ENCODE measurements at places on chromosomes 4 and X.

DNA sequence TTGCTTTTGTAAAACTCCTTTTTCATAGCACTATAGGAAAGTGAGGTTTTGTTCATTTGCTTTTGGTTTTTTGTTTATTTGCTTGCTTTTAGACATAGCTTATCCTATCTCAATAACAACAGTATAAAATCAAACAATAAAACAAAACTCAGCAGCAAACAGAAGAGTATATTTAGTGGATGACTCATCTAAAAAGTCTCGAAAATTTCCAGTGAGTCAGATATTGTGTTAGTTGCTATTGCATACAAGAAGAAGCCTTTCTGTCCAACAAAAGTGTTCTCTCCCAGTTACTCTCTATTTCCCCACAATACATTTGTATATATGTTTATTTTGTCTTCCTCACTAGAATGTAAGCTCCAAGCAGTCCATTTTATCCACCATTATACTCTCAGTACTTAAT is 36.0 kb upstream of the NPNT start:
- no peak for DNase-seq

DNA sequence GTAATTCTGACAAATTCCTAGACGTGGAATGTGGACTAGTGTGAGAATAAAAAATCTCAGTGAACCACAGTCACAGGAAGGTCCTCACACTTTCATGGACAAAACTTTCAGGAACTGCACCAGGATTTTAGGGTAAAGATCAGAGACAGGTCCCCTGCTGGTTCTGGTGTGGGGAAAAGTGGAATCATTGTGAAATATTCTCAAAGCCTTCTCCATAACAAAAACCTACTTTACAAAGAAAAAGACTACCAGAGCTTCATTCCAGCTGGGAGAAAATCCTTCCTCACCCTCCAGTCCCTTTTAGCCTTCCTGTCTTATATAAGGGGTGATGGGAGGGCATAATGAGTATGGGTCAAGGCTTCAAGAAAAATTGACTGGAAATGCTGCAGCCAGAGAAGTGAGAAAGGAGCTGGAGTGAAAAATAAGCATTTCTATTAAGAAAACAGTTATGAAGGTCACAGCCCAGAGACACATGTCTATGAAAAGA is 325.8 kb downstream of the ARAP2 start:
- no peak for DNase-seq

- no peak for DNase-seq
Measured at GRCh38 chr4:80036949-80037685, 35.9 kb downstream of the ANTXR2 start.

DNA sequence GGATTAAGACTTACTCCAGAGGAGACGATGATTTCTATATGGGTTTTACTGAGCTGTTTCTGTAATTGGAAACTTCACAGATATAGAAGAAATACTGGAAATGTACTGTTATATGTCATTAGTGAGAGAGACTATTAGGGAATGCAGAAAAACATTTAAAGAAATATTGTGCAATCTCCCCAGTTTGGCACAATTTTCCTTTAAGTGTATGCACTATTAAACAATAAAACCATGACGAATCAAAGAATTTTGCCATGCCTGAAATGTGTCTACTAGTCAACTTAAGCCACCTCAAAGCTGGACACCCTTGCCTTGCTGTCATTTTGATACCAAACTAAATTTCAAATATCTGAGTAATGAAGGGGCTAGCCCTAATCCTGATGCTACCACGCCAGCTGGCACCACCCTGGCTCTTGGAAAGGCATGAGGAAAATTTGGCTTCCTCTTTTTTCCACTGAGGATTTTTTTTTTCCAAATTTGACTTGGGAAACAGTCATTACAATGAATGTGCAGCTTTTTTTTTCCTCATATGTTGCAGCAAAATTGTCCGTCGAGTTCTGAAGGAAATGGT is 36.1 kb downstream of the MTTP start:
- no peak for DNase-seq

DNA sequence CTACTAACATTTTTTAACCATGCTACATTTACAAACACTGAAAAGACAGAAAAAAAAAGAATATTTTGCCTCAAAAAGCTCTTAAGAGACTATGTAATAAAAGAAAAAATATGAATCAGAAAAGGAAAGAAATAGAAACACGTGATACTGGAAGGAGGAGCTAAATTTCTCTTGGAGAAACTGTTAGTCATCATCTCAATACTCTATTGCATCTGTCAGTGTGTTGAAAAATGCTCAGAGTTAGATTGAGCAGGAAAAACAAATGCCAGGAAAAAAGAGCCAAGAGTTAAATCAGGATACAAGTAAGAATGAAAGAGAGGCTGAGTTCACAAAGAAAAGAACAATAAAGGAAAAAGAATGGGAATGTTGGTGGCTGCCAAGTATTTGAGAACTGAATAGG is 2.6 kb downstream of the RAB28 start:
- no peak for DNase-seq

DNA sequence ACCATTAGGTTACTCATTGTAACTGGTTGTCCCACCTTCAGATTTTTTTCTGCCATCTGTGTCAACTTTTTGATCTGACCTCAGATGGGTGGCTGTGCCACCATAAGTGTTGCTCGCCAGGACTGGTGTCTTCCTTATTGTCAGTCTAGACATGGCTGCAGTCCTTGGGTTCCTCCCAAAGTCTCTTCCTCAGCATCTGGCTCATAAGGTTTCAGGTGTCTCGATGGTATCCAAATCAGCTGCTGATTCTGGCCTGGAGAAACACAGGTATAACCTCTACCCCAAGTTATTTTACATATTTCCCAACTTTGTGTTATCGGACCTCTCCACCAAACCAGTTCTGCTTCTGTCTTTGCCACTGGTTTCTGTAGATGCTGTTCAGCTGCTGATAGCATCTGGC is 158.5 kb downstream of the ZNF518B start:
- DNase-seq: no peak

GRCh38 chr4:139777757-139778156 is 112.1 kb downstream of the MGST2 start:
- no peak for DNase-seq

- no peak for DNase-seq
Measured at GRCh38 chr4:148522995-148523394, 80.8 kb upstream of the NR3C2 start.

Measured in activated CD4-positive, alpha-beta T cell treated with anti-CD3 and anti-CD28 coated beads, Interleukin-10, Interleukin-2, amounts not matched to agents 100 ng/mL and 50 ng/mL, durations not matched to agents 16 hours and 8 hours (primary cell).